ENCODE measurements at places on chromosomes 1 and 21. TPM values are rescaled to one million over a fixed set of nuclear protein-coding genes. Genes with fewer than 3 reads are reported as not detected.

DNA sequence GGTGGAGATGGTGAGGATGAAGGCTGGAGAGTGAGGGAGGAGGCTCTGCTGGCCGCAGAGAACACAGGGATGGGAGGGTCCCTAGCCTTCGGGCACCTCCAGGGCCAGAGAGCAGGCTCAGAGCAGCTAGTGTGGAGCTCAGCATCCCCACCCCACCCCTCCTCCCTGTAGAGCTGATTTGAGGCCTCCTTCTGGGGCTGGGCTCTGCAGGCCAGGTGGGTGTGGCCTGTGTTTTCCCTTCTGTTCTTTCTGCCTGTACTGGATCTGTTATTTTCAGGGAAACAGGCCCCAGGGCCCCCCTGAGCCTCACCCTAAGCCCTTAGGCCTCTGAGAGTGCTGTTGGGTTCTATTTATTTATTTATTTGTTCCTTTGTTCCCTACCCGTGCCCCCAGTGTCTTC is 44.8 kb downstream of the TMCC2 start:
- H3K36me3 ChIP-seq = peaks cover 9% of the 10 kb centered on the region
- no peaks in the 10 kb centered on the region for H3K4me1 ChIP-seq
- H3K27ac ChIP-seq = no peak overlapping the region
- DNase-seq = no peak
- H3K27me3 ChIP-seq = no peaks in the 10 kb centered on the region

- H3K36me3 ChIP-seq = no peaks in the 10 kb centered on the region
- no peak overlapping the region for H3K4me3 ChIP-seq
- peaks cover 4% of the 10 kb centered on the region for H3K4me1 ChIP-seq
- H3K27me3 ChIP-seq = no peaks in the 10 kb centered on the region
Measured at GRCh38 chr21:41651830-41652229, 115.0 kb downstream of the RIPK4 start.

DNA sequence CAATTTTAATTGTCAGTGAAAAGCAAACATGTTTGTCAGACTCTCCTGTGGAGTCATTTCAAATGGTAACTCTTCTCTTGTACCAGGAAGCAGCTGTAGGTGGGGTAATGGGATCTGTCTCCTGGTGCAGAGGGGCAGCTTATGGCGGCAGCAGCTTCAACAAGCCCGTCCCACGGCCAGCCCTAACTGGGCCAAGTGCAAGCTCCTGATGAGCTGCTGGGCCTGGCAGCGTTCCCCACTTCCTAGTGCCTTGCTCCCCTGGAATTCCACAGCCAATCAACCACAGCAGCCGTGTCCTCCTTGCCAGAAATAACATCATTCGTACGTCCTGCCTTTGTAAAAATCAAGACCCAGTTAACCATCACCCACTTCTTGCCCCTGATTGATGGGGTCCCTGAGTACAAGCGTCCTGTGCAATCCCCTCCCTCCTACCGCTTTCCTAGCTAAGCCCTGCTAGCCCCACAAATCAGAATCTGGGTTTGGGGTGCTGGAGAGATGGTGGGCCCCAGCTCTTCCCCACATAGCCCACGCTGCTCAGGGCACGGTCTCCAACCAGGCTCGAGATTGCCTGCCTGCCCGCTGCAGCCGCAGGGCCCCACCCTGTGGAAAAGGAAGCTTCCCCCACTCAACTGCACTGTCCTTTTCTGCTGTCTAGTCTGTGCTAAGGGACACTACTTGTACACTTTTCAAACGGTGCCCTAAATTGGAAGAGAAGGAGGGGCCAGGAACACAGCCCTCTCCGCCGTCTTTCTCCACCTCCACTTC is 61.2 kb downstream of the TOR1AIP2 start:
- H3K27me3 ChIP-seq = no peaks in the 10 kb centered on the region
- DNase-seq = no peak
- H3K27ac ChIP-seq = no peak overlapping the region
- no peak overlapping the region for H3K4me3 ChIP-seq

DNA sequence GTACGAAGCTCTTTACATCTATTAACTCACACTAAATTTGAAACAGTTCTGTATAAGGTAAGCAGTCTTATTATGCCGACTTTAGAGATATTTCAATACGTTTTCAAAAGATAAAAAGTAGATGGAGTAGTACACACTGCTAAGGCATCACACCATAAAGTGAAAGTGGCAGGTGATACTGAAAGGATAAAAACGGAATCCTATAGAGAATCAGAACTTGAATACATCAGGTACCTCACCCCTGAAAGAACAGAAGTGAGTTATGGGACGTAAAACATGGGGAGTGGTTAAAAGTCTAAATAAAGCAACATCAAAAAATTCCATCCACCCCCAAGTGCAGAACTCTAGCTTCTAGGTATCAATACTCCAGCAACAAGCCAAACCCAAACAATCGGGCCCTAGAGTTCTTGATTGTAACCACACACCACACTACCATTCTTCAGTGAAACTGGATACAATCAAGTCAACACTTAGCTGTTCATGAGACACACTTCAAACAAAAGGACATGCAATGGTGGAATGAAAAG is 142.6 kb downstream of the SMYD3 start:
- no peaks in the 10 kb centered on the region for H3K27me3 ChIP-seq
- H3K27ac ChIP-seq = no peak overlapping the region
- DNase-seq = no peak
- H3K4me3 ChIP-seq = no peak overlapping the region
- H3K36me3 ChIP-seq = no peaks in the 10 kb centered on the region

DNA sequence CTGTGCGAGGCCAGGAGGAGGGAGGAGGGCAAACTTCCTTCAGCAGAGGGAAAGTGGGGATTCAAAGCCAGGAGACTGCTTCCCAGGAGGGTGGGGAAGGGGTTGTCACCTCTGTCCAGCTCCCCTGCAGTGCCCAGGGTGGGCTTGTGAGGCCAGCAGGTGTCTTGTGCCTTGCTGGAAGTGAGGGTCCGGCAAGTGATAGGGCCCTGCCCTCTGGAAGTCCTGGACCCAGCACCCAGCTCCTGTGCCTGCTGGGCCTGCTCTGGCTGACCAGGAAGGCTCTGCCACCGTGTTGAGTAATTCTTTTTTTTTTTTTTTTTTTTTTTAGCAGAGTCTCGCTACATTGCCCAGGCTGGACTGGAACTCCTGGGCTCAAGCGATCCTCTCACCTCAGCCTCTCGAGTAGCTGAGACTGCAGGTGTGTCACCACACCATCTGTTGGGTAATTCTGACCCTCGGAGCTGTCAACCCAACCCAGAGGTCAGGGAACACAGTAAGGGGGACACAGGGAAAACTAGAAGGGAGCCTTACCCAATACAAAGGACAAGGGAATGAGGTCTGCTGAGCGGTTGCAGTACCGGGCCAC is 1.0 kb downstream of the BEST4 start:
- H3K4me3 ChIP-seq = no peak overlapping the region
- no peak for DNase-seq
- no peaks in the 10 kb centered on the region for H3K36me3 ChIP-seq
- H3K4me1 ChIP-seq = peaks cover 11% of the 10 kb centered on the region
- peak overlapping the region; percentile 55 for H3K27ac ChIP-seq

Gene TRIM17
- total RNA-seq = 7.4 TPM

Measured in adrenal gland (tissue), 19 donors.